ENCODE measurements at places on chromosomes 3 and 15. TPM values are rescaled to one million over a fixed set of nuclear protein-coding genes. Genes with fewer than 3 reads are reported as not detected.

Gene LYZL4
- total RNA-seq: not detected

Gene PARP3
- 14.4 TPM for total RNA-seq

Gene NCK1
- 49.4 TPM for total RNA-seq

Gene CTXN2
- not detected for total RNA-seq

Gene COL6A5
- not detected for total RNA-seq

- DNase-seq: no peak
- H3K27ac ChIP-seq: no peak overlapping the region
- no peaks in the 10 kb centered on the region for H3K27me3 ChIP-seq
- H3K4me3 ChIP-seq: no peak overlapping the region
Measured at GRCh38 chr3:179716811-179717210, 64.0 kb downstream of the USP13 start.

DNA sequence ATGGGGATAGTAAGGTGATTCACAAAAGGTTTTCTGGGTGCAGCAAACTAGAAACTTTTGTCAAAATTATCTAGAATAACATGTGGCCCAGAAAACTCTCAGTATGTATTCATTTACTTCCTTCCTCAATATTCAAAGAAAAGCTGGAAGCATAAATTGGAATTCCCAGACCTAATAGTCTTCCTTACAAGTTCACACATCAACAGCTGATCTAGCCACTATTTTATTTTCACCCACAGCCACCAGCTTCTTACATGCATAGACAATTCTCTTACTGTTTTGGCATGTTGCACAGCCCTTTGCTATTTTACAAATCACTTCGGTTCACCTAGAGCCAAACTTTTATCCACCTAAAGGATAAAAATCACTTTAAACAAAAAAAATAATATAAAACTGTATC lies 647.8 kb upstream of the CCDC54 start:
- H3K4me3 ChIP-seq: no peak overlapping the region
- no peak for DNase-seq
- H3K36me3 ChIP-seq: no peaks in the 10 kb centered on the region
- H3K27me3 ChIP-seq: peaks cover 4% of the 10 kb centered on the region

All from ovary (tissue), 10 donors.